ENCODE measurements at places on chromosomes 1 and 21.

DNA sequence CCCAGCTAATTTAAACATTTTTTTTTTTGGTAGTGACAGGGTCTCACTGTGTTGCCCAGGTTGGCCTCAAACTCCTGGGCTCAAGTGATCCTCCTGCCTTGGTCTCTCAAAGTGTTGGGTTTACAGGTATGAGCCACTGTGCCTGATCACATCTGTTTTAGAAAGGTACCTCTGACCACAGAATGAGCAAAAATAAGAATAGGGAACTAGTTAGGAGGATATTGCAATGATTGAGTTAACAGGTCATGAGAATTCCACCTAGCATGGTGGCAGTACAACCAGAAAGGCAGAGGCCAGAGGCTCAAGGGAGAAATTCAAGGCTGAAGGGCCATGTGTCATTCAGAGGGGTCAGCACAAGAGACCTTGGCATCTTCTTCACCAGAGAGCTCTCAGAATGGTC, 49.6 kb downstream of the ELAPOR1 start:
- DNase-seq, result no peak

DNA sequence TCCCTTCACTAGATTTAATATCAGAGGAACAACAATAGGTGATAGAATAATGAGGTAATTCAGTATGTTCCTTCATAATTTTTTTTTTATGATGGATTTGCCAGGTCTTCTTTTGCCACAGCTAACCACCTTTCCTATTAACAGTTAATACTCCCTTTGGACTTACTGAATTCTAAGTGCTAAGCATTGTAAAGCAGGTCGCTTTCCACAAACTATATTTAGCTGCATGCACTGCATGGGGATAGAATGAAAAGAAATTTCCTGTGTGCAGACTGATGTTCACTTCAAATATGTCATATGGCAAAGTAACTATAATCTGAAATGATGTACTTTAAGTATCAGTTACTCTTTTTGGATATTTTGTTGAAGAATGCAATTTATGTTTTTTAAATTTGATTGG, 85.8 kb downstream of the GPR161 start:
- no peak for DNase-seq

DNA sequence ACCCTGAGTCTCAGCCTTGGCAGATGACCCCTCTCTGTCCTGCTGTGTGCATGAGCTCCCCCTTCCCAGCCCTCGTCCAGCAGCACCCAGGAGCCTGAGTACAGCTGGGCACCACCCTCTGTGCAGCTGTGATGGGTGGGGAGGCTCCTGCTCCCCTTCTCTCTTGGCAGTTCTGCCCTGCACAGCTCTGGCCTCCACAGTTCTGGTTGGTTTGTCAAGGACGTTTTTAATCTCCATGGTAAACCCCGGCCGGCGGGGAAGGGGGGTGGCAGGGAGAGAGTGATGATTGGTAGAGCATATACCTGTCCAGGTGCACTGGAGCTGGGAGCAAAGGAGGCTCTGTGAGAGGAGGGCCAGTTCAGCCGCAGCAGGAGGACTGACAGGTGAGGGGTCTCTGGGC, at the start of gene CLCNKA:
Gene CLCNKA (plus strand): TSS at position 356 of the 400 bp plus-strand sequence. CDS start 584 bp downstream, outside the sequence.
- DNase-seq, result no peak

- DNase-seq, result no peak
These were observed 15.7 kb upstream of the GLIS1 start for GRCh38 chr1:53754484-53755312.

GRCh38 chr1:241482761-241483250, 36.7 kb downstream of the FH start:
- DNase-seq, result no peak

GRCh38 chr1:231421546-231421970, 529 bp downstream of the EGLN1 start:
- peak; percentile 4 for DNase-seq

DNA sequence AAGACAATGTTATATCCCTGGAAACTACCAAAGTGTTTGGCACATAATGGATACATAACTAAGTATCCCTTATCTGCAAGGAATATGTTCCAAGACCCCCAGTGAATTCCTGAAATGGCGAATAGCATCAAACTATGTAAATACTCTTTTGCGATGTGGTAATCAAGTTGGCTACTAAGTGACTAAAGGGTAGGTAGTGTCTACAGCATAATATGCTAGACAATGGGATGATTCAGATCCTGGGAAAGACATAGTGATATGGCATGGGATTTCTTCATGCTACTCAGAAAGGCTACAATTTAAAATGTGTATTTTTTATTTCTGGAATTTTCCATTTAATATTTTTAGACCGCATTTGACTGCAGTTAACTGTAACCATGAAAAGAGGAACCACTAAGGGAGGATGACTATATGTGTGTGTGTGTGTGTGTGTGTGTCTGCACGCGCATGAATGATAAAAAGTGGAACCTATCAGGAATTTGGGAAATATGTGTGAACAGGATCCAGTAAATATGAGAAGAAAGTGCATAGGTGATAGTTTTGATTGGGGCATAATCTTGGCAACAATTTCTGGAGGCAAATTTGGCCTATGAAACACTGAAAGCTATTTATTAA, 1899.9 kb downstream of the NCAM2 start:
- DNase-seq, result no peak

- no peak for DNase-seq
These were observed 451.9 kb upstream of the VAMP3 start for GRCh38 chr1:7319196-7319595.

GRCh38 chr1:234072793-234073192, 168.3 kb downstream of the SLC35F3 start:
- no peak for DNase-seq

DNA sequence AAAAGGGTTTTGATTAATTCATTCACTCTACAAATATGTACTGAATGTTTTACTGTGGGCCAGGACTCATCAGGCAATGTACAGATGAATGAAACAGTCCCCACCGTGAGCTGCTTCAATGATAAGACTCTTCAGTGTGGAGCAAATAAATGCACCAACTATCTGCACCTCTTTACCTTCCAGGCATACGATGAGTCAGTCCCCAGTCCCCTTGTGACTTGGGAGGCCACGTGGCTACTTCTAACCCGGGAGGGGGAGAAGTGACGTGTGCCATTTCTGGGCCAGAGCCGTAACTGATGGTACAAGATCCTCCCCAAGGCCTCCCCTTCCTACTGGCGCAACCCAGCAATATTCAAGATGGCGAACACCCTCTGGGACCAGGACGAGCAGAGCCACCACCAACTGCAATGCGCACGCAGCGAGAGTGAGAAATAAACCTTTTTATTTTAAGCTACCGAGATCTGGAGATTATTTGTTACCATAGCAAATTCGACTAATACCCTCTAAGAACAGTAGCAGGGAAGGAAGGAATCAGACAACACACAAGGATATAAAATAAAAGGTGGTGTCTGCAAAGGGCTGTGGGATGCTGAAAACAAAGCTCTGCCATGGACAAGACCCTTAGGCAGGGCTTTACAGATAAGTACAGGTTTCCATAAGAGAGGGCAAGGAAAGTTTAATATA, 74.5 kb downstream of the NPHP4 start:
- DNase-seq, result no peak

- no peak for DNase-seq
These were observed 19.9 kb downstream of the FOXO6 start for GRCh38 chr1:41380979-41381691.

DNA sequence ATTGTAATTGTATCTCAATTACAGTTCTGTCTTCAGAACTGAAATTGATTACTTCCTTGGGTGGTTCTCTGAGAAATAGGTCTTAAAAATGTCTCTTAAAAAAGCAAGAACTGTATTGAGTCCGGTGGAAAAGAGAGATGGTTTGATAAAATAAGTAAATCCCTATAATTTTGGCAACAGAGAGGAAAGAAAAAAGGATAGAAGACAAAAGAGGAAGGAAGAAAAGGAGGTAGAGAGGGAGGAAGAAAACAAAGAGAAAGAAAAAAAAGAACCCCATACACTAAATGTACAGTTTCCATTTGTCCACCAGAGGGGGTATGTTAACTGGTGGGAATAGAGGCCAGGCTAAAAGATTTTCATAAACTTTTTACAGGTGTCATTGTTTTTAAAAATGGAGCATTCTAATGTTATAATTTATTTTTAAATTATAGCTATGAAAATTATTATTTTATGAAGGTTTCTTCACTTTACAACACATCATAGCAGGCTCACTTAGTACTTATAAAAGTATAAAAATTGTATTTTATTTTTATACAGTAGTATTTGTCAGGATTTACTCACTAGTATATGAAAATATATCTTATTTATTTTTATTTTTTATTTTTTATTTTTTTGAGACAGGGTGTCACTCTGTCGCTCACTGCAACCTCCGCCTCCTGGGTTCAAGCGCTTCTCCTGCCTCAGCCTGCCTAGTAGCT, 2.1 kb upstream of the UBE2T start:
- DNase-seq, result no peak

DNA sequence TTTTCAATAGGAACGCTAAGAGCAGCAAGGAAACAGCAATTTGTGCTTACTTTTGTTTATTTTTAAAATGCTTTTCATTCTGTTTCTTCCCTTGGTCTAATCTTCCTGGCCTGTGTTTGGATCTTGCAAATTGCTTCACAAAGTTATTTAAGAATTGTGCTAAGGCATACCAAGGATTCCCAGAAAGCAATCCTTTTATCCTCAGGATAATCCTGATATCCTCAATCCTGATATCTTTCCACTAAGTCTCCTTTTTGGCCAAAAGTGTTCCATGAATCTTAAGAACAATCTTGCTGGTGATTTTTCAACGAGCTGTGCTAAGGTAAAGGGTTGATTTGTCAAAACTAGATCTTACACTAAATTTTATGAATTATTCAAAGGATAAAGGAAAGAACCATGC, 1577.9 kb downstream of the PLA2G4A start:
- no peak for DNase-seq

- no peak for DNase-seq
These were observed 106.5 kb downstream of the SLC16A1 start for GRCh38 chr1:112849425-112850033.

DNA sequence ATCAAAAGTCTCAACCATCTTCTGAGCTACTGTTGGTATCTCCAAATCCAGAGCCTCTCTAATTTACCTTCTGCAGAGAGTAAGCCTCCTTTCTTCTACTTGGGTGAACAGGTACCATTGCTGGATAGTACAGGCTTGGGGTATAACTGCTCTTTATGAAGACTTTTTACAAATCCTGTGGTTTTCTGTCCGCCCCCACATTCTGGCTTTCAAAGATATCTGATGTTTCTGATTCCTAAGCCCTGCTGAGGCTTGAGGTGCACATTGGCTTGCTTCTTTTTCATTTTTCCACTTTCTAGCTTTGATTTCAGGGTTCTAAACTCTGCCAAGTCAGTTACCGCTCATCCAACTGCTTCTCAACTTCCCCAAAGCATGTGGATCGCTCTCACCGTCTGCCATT, 37.1 kb downstream of the TENT5C start:
- no peak for DNase-seq
